Stimulated activated CD8-positive, alpha-beta memory T cell treated with anti-CD3 and anti-CD28 coated beads, Interleukin-15, amount 100 ng/mL, for 24 hours (primary cell): ENCODE measurements at places on chromosomes 16 and 17.

- no peak for DNase-seq
Measured at GRCh38 chr17:72661116-72661944, 431.2 kb downstream of the SLC39A11 start.

- no peak for DNase-seq
Measured at GRCh38 chr17:74408262-74408661, 23.6 kb upstream of the GPRC5C start.

GRCh38 chr16:894841-895240, 75.9 kb downstream of the LMF1 start:
- no peak for DNase-seq

GRCh38 chr16:972316-973002, 1.7 kb upstream of the LMF1 start:
- DNase-seq: no peak

DNA sequence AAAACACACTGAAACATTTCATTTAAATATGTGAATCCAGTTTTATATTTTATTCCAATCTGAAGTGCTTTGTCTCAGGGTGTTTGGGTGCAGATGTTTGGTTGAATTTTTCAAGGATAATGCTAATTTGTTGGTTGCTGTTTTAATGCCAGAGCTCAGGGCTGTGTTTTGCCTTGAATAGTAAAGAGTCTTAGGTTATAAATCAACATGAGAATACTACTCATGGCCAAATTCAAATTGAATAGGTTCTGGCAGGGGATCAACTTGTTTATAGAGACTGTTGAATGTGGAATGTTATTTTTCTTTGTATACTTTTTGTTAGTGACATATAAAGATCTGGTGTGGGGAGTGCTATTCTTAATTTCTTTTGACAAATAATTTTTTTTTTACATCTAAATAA, 18.8 kb downstream of the TOM1L1 start:
- no peak for DNase-seq
